ENCODE measurements at places on chromosomes 3 and 15.

DNA sequence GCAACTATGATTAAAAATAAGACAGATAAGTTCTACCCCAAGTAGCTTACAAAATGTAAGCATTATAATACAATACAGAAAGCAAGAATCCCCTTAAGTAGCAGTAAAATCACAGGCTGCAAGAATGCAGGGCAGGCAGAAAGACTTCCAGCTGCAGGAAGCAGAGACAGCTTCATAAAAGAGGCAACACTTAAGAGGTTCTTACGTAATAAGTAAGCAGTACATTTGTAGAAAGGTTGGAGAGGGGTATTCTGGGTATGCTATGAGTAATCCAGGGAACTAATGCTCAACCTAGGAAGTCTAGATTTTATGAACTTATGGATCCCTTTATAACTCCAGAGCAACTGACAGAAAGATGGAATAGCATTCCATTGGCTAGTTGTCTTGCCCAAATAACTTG lies 151.6 kb downstream of the IL5RA start:
- no peak for DNase-seq

DNA sequence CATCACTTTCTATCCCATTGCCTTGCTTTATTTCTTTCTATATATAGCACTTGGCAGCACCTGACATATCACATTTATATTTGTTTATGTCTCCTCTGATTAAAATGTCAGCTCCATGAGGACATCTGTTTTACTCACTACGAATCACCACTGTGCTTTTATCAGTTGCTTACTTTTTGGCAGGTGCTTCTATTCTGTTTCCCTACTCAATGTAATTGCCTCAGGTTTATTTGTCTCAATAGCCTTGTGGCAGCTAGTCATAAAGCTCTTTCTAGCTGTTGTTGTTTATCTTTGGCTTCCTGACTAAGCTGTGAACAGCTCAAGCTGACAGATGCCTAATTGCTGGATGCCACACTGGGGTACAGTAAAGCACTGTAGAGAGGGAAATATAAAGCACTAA lies 85.5 kb downstream of the VPS13C start:
- no peak for DNase-seq

DNA sequence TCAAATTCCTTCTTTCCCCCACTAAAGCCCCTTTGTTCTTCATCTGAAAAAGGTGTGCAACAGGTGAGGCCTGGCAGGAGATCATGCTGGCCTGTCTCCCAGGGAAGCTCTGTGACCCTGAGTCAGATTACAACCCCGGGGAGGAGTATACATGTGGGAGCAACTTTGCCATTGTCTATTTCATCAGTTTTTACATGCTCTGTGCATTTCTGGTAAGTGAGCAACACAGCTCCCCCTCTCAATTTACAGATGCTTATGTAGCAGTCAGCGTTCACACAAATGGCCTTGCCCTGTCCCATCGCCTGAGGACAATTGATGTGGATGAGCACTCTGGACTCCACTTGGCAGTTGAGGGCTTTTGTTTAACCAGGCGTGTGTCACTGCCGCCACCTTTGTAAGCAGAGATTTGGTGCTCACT lies 70.4 kb downstream of the CHDH start:
- no peak for DNase-seq

DNA sequence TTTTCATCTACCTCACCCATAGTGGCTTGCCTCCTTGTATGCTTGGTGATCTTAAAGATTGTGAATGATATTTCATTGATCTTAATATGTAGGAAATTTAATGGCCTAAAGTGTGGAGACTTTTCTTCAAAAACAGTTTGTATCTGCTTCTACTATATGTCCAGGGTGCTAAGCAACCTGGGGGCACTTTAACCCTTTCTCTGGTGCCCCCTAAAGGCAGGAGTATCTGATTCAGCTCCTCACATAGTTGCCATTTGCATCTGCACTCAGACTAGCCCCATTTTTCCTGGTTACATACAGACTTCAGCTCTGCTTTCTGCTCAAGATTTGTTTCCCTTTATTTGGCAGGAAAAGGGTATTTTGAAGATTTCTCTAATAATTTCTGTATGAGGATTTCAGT lies 5.2 kb upstream of the PFN2 start:
- no peak for DNase-seq

DNA sequence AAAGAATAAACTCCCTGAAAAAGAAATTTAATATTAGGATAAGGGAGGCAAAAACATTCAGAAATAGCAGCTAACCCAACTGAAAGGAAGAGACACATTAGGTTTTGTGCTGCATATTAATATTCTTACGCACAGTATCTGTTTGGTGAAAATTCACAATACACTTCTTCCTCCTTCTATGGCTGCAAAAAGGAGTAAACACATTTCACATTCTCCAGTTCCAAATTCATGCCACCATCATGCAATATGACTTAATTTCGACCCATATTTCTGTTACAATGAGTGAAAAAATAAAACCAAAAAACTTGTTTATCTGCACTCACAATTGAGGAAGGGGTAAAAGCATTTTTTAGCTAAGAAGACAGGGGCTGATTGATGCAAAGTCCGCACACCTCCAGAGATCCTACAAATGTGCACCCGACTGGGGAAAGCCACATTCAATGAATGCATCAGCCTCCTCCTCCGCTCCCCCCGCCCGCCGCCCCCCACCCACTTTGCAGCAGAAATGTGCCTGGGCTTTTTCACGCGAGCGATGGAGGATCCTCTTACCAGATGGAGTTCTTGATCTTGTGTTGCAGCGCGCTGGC lies 1.0 kb downstream of the RFX7 start:
- no peak for DNase-seq

DNA sequence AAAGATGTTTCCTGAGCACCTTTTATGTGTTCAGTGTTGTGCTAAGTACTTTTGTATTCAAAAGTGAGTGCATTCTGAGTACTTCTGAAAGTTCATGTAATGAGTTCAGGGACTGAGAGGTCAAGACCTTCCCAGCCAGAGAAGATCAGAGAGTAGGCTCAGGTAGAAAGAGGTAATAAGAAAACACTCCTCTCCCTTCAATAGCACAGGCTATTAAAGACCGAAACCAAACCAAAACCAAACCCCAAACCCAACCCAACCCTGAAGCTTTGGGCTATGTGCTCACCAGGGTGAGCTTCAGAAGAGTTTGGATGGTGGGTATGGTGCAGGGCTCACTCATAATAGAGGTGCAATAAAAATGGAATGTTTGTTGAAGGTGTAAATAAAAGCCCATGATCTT lies 76.7 kb upstream of the FAM3D start:
- no peak for DNase-seq

DNA sequence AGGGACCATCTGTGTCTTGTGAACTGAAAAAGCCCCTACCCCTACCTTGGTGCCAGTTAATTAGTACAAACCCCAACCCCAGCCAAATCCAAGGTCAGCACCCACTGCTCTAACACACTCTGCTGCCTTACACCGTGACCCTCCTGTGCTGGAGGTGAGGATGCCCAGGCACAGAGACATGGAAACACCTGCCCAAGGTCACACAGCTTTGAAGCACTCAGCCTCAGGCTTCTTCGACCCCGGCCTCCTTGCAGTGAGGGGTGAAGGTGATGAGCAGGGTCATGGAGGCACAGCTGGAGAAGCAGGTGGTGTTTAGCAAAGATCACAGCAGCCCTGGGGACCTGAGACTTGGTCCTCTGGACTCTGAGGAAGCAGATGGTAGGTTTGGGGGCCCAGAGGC lies 39.0 kb upstream of the SLC6A6 start:
- no peak for DNase-seq

DNA sequence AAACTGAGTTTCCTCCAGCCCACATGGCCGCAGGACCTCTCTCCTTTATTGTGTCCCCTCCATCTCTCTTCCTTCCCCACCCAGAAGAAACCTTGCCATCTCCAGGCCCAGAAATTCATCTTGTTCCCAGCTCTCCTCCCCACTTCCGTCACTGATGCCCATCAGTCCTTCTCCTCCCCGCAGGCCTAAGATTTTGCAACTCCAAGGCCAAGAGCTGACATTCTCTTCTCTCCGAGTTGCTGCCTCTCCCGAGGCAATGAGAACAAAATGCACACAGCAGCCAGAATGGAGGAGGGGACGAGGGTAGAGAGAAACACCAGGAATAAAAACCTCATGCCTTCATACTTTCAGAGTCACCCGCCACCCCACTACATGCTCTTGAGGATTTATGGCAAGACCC lies 526.5 kb upstream of the PROK2 start:
- DNase-seq = no peak

DNA sequence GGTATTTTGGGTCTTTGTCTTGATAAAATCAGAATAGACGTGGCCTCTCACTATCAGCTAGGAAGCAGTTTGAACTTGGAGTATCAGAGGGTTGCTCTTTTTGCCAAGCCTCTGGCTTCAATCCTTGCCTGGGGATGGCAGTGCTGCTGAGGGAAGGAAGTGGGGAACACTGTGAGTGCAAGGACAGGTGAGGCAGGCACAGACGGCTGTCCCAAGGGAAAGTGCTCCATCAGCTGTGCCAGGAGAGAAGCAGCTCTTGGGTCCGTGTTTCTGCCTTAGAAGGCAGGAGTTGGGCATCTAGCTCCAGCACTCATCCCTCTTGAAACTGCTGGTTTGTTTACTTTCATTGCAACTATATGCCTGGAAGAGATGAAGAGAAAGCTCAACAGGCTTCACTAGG lies 33.2 kb downstream of the PML start:
- DNase-seq = no peak

- no peak for DNase-seq
Measured at GRCh38 chr3:126446301-126446700, 29.4 kb downstream of the ZXDC start.

DNA sequence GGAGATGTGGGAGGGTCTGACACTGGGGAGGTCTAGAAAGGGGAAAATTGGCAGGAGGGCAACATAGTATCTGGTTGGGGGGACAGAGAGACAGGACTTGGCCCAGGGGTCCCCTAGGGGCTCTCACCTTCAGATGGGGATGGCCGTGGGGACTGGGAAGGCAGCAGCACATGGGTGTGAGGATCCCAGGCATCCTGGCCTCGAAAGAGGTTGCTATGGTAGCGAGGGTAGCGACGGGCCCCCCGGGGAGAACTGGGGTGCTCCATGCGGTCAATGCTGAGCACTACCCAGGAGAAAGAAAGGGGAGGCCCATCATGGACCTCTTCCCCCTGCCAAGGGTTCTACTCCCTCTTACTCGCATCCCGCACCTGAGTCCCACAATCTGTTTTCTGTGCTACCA lies 12.5 kb upstream of the SLC26A6 start:
- DNase-seq = no peak

DNA sequence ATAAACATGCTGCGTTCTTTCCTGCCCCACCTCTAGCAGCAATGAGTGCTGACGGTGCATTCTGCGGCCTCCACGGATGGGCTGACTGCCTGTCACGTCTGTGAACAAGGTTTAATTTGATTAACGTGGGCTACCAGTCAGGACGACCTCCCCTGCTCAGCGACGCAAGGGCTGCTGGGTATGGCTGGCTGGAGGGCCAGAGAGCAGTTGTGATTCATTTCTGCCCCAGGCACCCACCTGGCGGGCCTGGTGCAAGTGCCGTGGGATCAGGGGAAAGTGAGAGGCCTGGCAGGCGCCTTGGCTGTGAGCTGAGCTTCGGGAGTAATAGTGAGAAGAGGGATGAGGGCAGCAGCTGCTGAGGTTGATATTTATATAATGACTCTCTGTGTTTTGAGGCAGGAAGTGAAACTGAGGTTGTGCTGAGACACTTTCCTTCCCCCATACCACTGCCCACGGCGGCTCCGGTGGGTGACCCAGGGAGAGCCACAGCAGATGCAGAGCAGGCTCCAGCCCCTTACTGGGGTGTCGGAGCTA lies 190.4 kb upstream of the BCL6 start:
- peak; percentile 55 for DNase-seq

- no peak for DNase-seq
Measured at GRCh38 chr3:123758081-123758564, 126.0 kb downstream of the MYLK start.

DNA sequence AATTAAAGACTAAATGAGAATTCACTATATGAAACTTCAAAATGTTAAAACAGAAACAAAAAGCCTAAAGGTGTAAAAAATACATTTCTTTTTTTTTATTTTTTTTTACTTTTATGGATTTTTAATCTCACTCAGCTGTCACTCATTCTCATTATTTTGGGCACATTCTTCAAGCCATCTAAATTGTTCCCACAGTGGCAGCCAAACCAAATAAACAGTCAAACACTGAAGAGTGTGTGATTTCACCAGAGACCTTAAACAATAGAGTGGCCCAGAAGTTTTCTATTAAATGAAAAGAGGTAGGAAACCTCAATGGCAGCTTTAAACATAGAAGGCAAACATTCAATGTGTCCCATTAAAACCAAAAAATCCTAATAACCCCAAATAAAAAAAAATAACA lies 616.1 kb downstream of the OTOL1 start:
- no peak for DNase-seq

DNA sequence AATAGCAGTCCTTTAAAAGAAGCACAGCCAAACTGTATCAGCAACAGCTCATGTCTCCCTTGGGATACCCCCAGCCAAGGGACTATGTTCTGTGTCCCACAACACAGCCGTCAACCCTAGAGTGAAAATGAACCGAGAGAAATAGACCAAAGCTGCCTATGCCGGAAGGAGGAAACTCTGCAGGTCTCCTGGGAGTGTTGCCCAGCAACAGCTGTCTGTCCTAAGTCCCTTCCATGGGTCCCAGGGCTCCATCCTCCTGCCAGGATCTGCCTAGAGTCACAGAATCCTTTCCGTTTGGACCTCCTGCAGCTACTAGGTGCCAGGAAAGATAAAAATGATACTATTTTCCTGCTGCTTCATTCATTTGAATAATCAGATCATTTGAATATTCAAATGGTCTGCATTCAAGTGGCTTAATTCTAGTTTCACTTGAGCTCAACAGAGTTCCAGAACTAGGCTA lies 53.1 kb downstream of the TRANK1 start:
- no peak for DNase-seq

GRCh38 chr3:48236531-48236930 lies 4.4 kb upstream of the ZNF589 start:
- no peak for DNase-seq

DNA sequence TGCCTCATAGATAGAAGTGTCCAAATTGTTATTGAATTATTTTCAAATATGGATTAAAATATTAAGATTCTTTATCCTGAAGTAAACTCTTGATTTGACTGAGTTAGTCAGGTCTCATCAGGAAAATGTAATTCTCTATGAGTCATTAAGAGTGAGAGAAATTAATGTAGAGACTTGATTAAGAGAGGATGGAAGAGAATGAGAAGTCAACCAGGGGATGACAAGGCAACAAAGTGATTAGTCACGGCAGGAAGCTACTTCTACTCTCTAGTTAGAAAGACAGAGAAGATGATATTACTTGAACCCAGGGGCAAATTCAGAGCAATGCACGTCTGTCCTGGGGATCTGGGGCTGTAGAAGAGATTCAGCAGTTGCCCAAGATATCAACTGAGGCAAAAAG lies 202.5 kb downstream of the LSAMP start:
- DNase-seq = no peak

All from activated naive CD4-positive, alpha-beta T cell treated with Interleukin-2 at 50 U/mL for 16 hours (primary cell).